ENCODE measurements at places on chromosomes 12 and 14.

DNA sequence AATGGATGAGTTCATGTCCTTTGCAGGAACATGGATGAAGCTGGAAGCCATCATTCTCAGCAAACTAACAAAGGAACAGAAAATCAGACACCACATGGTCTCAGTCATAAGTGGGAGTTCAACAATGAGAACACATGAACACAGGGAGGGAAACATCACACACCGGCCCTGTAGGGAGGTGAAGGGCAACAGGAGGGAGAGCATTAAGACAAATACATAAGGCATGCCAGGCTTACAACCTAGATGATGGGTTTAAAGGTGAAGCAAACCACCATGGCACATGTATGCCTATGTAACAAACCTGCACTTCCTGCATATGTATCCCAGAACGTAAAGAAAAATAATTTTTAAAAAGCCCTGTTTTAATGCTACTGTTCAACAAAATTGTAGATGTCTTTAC is 914.2 kb upstream of the ATXN7L3B start:
- DNase-seq: no peak

GRCh38 chr12:122366685-122367475 is 55.6 kb downstream of the CLIP1 start:
- DNase-seq: peak; percentile 97

GRCh38 chr12:6280053-6280469 is 30.4 kb upstream of the PLEKHG6 start:
- DNase-seq: peak; percentile 89

DNA sequence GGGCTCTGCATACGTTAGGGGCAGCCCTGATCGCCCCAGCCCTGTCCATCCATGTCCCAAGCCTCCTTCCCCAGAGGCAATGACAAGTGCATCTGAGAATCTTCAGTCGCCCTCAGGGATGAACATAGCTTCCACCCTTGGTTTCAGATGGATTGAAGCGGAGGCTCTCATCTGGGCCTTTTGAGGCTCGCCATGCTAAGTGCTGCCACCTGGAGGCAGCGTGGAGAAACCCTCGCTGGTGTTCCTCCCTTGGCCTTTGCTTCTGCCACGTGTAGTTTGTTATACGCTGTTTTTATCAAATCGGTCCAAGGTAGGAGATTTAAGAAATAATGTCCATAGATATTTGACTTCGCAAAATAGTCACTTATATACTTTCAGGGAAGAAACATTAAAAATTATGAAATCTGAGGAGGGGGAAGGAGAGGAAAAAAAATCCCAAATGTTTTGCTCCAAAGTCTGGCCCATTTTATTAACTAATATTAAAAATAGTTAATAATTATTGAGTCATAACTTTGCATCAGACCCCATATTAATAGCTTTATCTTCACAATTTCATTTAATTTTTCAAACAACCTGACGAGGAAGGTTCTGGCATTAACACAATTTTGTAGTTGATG is 28.8 kb upstream of the LRRC10 start:
- peak; percentile 52 for DNase-seq

- no peak for DNase-seq
These were observed 1268.9 kb upstream of the TMEM132C start for GRCh38 chr12:126998031-126998430.

DNA sequence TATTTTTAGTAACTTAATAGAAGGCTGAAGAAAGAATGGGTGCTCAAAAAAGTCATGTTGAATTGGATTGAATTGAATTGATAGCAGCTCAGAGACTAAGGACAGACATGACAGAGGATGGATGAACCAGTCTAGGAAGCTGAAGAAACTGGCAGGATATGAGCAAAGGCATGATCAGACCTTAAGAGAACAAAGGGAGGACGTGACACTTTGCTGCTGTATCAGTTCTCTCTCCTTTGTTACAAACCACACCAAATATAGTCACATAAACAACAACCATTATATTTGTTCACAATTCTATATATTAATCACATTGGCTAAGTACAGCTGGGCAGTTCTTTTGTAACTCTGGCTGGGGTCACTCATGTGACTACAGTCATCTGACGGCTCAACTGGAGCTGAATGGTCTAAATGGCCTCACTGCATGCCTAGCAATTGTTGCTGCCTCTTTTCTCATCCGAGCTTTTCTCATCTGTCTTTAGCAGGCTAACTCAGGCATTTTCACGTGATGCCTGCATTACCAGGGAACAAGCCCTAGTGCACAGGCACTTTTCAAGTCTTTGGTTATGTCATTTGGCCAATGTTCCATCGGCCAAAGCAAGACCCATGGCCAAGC is 355.0 kb downstream of the ETNK1 start:
- no peak for DNase-seq

GRCh38 chr14:52006361-52006760 is 17.0 kb downstream of the RTRAF start:
- no peak for DNase-seq

DNA sequence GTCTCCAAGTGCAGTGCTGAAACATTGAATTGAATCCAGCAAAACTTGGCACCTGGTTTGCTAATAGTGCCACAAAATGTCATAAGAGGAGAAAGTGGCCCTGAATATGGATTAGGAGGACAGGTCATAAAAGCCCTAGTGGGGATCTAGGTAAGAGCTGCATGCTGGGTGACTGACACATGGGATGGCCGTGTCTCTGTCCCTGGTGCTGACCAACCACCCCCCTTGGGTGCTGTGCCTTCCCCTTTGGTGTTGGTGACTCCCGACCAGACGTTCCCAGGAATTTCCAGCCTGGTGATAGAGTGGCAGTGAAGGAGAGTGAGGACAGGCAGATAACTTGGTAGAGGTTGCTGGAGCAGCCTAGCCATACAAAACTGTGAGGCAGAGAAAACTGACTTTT is 142.8 kb downstream of the VRK1 start:
- no peak for DNase-seq

DNA sequence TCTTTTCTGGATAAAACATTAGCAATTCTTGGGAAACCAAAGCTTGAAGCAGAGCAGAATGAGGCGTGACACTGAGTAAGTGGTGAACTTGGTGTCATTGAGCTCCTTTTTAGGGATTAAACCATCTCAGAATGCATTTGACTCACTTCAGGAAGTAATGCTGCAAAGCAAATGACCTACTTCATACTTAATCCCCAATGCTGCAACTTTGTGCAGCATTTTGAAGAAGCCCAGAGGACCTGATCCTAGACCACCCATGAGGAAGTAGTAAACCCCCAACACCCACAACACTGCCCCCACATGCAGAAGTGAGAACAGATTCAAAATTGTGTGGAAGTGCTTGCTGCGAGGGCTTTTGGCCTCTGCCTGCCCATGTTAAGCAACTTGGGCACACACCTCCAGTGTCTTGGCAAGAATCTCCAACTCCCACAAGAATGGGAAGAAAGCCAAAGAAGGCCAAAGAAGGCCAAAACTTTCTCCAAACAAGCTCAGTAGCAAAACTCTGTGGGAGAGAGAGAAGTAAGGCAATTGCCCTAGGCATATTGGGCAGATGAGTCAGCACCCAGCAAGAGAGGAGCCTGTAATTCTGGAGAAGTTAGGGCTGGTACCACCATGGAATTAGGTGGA is 69.2 kb upstream of the ETV6 start:
- peak; percentile 66 for DNase-seq

DNA sequence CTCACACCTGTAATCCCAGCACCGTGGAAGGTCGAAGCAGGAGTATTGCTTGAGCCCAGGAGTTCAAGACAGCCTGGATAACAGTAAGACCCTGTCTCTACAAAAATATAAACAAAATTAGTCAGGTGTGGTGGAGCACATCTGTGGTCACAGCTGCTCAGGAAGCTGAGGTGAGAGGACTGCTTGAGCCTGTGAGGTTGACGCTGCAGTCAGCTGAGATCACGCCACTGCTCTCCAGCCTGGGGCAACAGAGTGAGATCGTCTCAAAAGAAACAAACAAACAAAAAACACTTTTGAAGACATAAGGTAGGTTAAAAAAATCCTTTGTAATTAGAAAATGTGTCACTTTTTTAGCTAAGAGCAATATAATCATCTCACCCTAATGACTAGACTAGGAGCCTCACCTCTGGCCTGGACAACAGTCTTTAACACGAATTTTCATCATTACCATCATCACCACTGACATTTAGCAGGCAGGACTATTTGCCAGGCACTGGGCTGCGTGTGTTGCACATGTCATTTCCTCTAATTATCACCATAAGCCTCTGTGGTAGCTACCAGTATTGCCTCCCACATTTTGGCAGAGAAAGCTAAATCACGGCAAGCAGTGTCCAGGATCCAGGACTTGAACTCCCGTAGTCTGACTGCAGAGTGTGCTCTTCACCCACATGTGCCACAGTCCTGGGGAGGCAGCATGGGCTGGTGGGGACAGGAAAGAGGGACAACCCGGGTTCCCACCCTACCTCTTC is 4.6 kb upstream of the SYCP3 start:
- DNase-seq: no peak

DNA sequence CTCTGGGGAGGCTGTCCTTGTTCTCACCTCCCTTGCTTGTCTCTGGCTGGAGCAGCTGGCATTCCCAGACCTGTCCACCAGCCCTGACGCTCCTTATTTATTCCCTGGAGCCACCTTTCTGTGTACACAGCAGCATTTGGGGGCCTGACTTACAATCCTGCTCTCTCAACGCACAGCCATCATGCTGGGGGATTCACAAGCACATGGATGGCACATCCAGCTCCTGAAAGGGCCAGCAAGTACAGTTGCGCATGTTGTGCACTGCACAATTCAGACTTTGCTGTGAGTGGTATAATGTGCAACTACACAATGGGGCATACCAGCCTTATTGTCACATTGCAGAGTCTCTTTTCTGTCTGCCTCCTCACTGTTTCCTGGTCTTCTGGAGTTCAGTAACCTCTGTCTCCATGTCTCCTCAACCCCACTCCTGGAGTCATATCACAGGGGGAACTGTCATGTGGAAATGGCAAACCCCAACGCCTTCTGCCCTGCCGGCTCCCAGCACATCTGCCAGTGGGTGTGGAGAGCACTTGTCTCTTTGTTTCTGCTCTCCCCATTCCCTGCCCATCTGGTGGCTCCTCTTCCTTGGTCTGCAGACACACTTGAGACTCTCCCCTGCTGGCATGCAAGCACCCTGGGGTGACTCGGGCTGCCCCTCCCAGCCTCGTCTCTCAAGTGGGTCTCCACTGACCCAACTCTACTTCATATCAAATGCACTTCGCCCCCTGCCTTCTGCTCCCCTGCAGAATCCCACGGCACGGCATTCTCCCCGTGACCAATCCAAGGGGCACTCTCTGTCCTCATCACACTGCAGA is 41.2 kb upstream of the MEG3 start:
- DNase-seq: no peak

DNA sequence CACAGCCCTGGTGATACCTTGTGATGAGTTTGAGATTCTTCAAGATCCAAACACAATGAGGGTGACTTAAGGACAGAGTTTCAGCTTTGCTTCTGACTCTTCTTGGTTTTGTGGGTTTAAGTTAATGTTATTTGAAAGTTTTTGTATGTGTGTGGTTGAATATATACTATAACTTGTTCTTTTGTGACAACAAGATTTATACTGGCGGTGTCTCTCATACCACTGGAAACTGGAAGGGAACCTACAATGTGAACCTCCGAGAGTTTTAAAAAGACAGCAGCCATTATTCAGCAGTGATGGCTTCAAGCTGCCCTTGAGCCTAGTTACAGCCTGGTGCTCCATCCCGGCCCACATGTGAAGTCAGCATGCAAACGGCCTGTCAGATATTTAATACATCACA is 87.9 kb upstream of the IGF1 start:
- DNase-seq: no peak

All from kidney glomerular epithelial cell (primary cell).